Stimulated activated CD4-positive, alpha-beta T cell treated with anti-CD3 and anti-CD28 coated beads, Interleukin-2, amount 100 ng/mL, for 24 hours (primary cell): ENCODE measurements at places on chromosomes 3 and 15.

- DNase-seq, result no peak
These were observed 1.6 kb upstream of the ACTC1 start for GRCh38 chr15:34796847-34797435.

DNA sequence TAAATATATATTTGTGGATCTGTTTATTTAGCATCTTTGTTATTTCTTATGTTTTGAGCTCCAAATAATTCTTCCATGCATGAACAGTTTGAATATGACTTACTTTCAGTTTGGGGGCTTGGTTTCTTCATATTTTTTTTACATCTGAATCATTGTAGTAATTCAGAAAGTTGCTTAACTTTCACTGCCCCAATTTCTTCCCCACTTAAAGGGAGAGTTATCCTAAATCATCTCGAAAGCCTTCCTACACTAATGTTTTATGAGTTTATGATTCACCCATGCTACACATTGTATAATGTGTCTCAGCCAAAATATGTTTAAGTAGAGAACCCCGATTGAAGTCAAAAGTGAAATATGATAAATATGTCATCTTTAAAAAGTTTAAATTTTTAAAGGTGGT, 47.8 kb downstream of the SPRED1 start:
- DNase-seq, result no peak

GRCh38 chr3:46239301-46239938, 2.8 kb upstream of the CCR3 start:
- DNase-seq, result no peak

- no peak for DNase-seq
These were observed 35.7 kb downstream of the CDCP1 start for GRCh38 chr3:45110509-45110833.

GRCh38 chr15:41148065-41148464, 32.0 kb upstream of the INO80 start:
- no peak for DNase-seq

DNA sequence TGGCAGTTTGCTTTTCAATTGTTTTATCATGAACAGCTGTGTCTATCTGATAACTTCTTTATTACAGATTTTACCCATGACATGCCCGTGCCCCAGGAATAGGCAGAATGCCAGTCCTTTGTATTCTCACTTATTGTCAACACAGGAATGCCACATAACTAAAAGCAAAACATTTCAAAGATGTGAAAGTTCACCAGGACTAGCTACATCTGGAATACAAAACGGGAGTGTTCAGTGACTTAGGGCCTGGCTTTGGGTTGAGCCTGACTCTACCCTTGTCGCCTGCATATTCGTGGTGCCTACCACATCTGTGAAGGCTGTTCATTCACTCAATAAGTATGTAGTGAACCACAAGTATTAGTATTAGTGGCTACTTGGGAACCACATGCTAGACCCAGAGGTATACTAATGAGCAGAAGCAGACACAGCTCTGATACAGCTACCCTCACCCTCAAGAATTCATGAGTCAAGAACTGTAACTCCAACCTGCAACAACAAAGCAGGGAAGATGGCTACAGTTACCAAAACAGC, 2.9 kb downstream of the TNFSF10 start:
- DNase-seq, result peak; percentile 45

DNA sequence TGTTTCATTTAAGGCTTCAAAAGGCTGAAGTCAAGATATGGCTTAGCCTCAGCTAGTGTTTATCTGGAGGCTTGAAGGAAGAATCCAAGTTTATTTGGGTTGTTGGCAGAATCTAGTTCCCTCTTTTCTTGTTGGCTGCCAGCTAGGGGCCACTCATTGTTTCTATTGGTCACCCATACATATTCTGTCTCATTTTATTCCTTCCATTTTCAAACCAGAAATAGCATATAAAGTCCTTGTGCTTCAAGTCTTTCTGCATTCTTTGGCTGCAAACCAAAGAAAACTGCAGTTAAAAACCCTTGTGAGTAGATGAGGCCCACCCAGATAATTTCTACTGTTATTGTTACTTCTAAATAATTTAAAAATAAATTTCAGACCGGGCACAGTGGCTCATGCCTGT, 301.7 kb downstream of the OXSM start:
- no peak for DNase-seq

- no peak for DNase-seq
These were observed 114.2 kb upstream of the ICE2 start for GRCh38 chr15:60593170-60593478.

- no peak for DNase-seq
These were observed 109.0 kb upstream of the SLC2A2 start for GRCh38 chr3:171135549-171135948.

- DNase-seq, result peak; percentile 36
These were observed 26.5 kb upstream of the CP start for GRCh38 chr3:149247929-149248691.

- no peak for DNase-seq
These were observed 6.9 kb downstream of the GALNT15 start for GRCh38 chr3:16181361-16181760.
